Stimulated activated CD8-positive, alpha-beta memory T cell treated with anti-CD3 and anti-CD28 coated beads, Interleukin-7, amount 100 ng/mL, for 4 hours (primary cell): ENCODE measurements at places on chromosomes 3 and 15.

DNA sequence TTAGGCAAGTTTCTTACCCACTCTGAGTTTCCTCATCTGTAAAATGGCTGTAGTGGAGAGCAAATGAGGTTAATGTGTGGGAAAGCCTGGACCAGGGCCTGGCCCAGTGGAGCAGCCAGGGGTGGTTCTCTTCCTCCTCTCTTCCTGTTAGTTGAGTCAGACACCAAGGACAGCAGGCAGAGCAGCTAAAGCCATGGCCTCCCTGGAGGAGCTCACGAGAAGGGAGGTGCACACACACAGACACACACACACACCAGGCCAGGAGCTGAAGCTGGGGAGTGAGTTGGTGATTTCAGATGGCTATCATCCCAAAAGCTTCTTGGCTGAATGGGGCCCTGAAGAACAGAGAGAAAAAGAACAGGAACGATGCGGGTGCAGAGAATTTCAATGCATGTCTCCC is 33.2 kb upstream of the TSPAN3 start:
- no peak for DNase-seq

DNA sequence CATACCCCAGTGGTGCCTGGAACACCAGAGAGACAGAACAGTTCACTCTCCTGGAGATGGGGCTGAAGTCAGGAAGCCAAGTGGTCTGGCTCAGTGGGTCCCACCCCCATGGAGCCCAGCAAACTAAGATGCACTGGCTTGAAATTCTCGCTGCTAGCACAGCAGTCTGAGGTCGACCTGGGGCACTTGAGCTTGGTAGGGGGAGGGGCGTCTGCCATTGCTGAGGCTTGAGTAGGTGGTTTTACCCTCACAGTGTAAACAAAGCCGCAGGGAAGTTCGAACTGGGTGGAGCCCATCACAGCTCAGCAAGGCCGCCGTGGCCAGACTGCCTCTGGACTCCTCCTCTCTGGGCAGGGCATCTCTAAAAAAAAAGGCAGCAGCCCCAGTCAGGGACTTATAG is 272.0 kb downstream of the KLF13 start:
- no peak for DNase-seq

DNA sequence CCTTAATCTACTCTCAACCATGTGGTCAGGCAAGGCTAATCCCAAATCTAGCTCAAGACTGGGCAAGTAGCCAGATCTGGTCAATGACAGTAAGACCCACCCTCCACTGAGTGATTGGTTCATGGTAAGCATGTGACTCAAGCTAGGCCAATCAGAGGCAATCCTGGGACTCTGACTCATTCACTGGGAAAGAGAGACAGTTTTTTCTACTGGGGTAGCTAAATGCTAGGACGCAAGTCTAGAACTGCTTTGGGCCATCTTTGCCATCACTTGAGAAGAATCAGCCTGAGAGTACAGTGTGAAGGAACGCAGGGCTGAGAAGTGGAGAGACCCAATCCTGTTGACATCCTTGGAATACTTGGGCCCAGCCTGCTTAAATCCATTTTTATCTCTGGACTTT is 9.4 kb upstream of the RAD18 start:
- no peak for DNase-seq

- no peak for DNase-seq
These were observed at the start of gene AMOTL2 for GRCh38 chr3:134374105-134374790. AMOTL2 (minus strand) TSS chr3:134374447; CDS start chr3:134371433, 3,014 bp downstream.

DNA sequence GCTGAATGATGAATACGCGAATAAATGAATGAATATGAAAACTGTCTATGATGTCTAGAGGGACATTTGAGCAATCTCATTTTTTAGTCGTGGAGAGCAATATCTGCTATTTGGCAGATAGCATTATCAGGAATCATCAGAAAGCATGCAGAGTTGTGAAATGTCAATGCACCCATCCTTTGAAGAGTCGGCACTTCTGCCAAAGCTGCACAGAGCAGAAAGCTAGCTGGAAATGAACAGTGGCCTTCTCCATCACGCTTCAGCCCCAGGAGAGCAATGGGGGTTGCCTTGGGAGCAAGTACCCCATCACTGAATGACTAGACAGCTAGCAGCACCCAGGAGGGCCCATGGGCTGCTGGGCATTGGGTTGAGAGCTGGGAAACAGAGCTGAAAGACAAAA is 69.1 kb upstream of the PROK2 start:
- DNase-seq = no peak

- DNase-seq = no peak
These were observed 169.2 kb upstream of the TGFBR2 start for GRCh38 chr3:30437171-30437601.

- DNase-seq = no peak
These were observed 11.2 kb downstream of the LRRK1 start for GRCh38 chr15:100930306-100930848.

DNA sequence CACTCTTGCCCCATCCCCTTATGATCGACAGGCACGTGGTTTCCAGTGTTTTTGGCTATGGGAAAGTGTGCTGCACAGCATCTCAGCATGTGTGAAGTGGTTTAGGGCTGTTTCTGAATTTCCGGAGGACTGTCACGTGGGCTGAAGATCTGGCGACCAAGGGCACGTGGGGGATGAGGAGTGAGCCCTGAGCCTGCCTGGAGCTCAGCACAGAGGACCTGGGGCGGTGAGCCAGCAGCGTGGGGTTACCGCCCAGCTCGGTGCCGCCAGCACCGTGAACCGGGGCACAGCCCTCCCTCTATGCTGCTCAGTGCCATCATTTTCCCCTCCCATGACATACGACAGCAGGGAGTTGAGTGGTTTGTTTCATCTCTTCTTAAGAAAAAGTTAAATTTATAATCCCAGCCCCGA is 150.2 kb downstream of the DNAJB8 start:
- peak; percentile 40 for DNase-seq

- DNase-seq = no peak
These were observed 239.3 kb upstream of the WNT5A start for GRCh38 chr3:55726501-55726775.

GRCh38 chr3:38603731-38604131 is 45.8 kb downstream of the SCN5A start:
- no peak for DNase-seq

- DNase-seq = no peak
These were observed 619.9 kb downstream of the FOXP1 start for GRCh38 chr3:70963431-70964275.

GRCh38 chr3:136733317-136733833 is 18.8 kb downstream of the STAG1 start:
- DNase-seq = no peak

DNA sequence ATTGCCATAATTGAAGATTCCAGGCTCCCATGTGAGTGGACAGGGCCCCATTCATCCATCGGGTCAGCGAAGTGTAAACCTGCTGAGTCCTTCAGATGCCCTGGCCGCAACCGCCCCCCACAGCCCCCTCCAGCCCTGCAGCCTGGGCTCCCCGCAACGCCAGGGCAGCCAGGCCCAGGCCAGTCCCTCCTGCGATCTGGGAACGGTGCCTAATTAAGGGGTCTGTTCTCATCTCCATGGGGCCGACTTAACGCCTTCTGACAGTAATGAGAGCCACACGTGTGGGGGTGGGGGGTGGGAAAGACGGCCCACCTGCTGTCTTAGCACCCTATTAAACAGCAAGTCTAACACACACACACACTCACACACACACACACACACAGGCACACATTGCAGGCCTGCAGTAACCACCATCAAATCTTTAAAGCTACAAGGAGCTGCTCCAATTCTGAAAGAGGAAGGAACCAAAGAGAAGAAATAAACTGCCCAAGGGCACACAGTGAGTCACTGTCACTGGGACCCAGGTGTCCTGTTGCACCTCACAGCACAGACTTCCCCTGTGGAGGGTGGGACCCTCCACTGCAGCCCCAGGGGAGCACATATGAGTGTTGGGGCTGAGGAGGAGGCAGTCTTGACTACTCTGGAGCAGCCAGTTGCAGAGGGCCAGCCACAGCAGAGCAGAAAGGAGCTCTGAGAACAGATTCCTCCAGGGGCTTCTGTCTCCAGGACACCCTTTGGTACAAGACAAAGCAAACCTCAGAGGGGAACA is 31.8 kb upstream of the HES1 start:
- DNase-seq = no peak

- DNase-seq = no peak
These were observed 69.2 kb upstream of the MFGE8 start for GRCh38 chr15:88982304-88982945.

DNA sequence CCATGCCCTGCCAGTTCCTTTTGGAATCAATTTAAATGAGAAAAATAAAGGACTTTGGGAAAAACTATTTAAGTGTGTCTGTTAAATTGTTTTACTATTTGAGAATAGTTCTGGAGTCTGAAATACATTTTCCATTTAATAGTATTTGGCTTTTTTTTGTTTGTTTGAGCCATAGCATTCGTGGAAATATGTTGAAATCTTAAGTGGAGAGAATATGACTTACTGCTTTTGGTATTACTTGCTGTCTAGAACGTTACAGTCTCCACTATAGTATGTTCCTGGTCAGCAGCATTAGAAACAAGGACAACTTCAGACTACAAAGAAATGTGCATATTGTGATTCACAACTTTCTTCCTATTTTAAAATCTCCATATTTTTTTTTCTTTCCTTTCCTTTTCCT is 179.4 kb downstream of the GHSR start:
- DNase-seq = no peak

GRCh38 chr3:25403968-25404367 is 24.1 kb upstream of the RARB start:
- DNase-seq = no peak

- DNase-seq = no peak
These were observed 142.8 kb downstream of the UNC13C start for GRCh38 chr15:54120949-54121463.

GRCh38 chr3:177337541-177338331 is 140.5 kb upstream of the TBL1XR1 start:
- DNase-seq = peak; percentile 71
